HT-29 (cell line): ENCODE measurements at places on chromosomes 5 and 9.

DNA sequence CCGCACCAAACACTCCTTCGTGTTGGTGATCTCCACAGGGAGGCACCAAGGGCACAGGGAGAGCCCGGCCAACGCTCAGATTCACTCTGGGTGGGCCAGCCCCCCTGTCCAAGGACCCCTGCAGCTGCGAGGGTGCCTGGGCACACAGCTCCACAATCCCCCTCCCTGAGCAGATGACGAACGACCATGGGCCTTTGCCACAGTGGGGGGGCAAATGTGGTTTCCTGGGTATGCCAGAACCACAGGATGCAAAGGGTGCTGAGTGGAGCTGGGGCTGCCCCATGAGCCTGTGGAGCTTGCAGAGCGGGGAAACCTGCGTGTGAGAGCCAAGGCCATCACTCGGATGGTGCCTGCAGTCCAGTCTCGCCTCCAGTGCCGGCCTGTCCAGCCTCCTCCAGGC lies 31.0 kb downstream of the LPCAT1 start:
- DNase-seq = no peak

DNA sequence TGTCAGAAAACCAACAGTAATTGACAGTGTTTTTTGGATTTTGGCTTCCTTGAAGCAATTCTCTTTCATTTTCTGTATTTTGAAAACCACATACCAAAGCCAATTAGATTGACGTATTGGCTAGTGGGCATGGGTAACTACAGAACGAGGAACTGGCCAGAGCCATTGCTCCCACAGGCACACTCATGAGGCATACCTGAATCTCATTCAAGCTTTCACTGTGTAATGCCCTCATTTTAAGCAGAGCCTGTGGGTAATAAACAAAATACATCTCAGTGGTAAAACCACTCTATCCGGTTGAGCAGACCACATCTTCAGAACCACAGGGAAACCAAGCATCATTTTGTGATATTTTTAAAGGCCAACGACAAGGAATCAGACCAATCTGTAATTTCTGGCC lies 394.1 kb downstream of the ZNF608 start:
- DNase-seq = no peak

GRCh38 chr5:62825623-62826220 lies 247.1 kb downstream of the LRRC70 start:
- DNase-seq = no peak

GRCh38 chr9:129868023-129868871 lies 33.0 kb downstream of the USP20 start:
- DNase-seq = no peak

GRCh38 chr5:40073927-40074326 lies 605.8 kb upstream of the PTGER4 start:
- no peak for DNase-seq

GRCh38 chr5:83034036-83034435 lies 43.2 kb downstream of the TMEM167A start:
- no peak for DNase-seq

- no peak for DNase-seq
Measured at GRCh38 chr9:35847792-35848572, 19.0 kb downstream of the TMEM8B start.

DNA sequence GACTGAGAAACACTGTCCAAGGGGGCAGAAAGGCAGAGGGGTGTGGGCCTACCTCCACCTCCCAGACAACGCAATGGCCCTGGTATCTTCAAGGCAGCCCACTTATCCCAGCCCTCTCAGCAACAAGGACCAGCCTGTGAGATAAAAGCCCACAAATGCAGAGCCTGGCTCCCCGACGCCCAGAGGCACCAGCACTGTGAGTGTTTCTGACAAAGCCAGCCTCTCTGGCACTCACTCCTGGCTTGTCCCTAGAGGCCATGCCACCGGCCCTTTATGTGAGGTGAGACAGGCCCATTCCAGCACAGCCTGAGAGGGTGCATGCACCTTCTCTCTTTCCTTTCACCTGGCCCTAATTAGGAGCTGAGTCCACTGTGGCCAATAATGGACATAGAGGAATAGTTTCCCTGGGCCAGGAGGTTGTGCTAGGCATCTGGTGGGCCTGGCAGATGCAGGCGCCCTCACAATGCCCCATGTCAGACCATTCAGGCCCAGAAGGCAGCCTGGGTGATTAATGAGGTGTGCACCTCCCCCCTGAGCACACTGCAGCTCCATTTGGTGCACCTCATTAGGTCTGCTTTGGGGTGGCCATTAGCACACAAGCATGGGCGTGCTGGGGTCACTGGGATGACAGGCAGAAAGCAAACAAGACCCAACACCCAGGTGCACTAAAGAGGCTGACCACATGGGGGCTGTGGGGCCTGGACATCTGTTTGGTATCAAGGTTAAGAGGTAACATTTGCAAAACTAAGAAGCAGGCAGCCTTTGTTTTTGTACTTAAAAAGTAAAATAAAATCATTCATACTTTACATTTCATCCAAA lies 176.0 kb downstream of the MED10 start:
- peak; percentile 24 for DNase-seq

DNA sequence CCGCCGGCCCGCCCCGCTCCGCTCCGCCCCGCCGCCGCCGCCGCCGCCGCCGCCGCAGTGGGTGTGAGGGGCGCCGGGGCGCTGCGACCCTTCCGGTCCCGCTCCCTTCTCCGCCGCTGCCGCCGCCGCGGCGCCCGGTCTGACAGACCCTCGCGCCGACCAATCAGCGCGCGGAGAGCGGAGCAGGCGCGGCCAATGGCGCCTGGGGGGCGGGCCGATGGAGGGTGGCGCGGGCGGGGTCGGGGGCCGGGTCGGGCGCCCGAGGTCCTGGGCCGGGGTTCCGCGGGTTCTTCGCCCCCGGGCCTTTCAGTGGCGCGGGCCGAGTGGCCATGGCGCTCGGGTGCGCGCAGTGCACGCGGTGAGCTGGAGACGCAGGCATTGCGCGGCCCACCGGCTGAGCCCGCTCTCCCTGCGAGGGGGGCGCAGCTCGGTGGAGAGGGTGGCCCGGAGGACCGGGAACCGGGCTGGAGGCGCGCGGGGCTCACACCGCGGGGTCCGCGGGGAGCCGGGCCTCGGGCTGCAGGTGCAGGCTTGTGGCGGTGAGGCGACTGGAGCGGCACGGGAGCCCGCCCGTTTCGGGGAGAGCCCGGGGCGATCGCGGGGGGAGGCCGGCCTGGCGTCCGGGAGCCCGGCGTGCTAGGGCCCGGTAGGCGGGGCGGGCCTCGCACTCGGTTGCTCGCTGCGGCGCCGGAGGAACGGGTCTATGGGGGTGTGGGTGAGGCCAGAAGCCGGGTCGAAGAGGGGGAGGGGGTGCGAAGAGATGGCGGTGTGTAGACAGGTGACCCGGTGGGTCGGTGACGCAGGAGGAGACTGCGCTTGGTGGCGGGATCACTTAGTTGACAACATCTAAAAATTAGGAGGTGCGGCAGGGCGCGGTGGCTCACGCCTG lies at the start of gene MAPK9:
Gene MAPK9 (minus strand): TSS at position 141 of the 889 bp plus-strand sequence. CDS start 11,522 bp downstream, outside the sequence.
- DNase-seq = peak; percentile 83

- DNase-seq = no peak
Measured at GRCh38 chr5:59038798-59039295, 456.0 kb downstream of the RAB3C start.

DNA sequence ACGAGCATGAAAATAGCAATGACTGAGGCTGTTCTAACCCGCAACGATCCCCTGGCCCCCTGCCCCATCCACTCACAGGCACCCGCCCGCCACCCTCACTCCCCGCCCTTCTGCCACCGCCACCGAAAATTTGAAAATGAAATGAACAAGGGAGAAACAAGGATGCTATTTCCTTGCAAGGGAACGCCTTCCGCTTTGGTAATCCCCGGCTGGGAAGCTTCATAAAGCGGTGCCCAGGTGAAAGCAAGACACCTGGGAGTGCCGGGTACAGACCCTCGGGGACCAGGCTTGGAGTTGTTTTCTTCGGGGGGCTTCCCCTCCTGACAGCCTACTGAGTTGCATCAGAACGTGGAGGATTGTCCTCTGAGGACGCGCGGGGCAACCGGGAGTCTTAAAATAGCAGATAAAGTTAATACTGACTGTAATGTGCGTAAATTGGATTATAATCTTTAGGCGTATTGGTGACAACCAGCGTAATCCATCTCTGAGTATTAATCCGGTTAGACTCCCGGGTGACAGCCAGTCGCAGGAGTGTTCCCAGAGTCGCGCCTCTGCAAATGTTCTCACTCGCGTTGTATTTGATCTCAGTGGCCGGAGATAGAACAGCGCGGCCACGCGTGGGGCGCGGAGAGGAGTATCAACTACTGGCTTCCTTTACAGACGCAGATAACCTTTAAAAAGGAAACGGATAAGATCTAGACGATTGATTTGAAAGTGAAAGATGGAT lies 885 bp upstream of the MLLT3 start:
- DNase-seq = no peak

DNA sequence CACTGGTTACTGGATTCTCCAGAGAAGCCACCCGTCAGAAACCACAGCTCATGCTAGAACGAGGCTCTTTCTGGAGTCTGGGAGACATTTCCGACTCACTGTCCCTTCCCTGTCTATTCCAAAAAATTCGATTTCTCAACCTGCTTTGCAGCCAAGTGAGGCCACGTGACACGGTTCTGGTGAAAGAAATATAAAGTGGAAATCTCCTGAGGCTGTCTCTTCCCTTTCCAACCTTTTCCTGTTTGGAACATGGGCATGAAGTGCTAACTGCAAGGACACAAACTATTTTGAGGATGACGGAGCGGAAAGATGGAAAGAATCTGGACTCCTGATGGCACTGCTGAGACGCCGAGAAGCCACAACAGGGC lies 6.1 kb upstream of the PTGS1 start:
- no peak for DNase-seq

GRCh38 chr9:76321195-76321828 lies 72.9 kb downstream of the RFK start:
- no peak for DNase-seq

GRCh38 chr9:121673576-121673975 lies 22.1 kb downstream of the DAB2IP start:
- DNase-seq = no peak

DNA sequence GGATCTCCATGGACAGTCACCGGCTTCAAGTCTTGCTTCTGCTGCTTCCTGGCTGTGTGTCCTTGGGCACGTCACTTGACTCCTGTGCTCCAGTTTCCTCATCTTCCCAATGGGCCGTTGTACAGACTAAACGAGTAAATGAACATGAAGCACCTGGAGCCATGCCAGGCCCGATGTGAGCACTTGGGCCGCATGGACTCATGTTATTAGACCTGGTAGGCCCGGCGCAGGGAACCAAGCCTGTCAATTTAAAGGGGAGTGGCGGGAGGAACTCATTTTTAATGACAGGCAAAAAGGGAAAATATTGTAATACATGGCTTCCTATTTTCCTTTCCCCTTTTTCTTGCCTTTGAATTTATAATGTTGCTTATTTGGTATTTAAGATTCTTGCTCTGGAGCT lies 47.5 kb downstream of the TENT4A start:
- DNase-seq = no peak

GRCh38 chr9:88559661-88560060 lies 24.7 kb downstream of the NXNL2 start:
- no peak for DNase-seq

- DNase-seq = no peak
Measured at GRCh38 chr9:22055090-22055489, 46.0 kb upstream of the CDKN2B start.

DNA sequence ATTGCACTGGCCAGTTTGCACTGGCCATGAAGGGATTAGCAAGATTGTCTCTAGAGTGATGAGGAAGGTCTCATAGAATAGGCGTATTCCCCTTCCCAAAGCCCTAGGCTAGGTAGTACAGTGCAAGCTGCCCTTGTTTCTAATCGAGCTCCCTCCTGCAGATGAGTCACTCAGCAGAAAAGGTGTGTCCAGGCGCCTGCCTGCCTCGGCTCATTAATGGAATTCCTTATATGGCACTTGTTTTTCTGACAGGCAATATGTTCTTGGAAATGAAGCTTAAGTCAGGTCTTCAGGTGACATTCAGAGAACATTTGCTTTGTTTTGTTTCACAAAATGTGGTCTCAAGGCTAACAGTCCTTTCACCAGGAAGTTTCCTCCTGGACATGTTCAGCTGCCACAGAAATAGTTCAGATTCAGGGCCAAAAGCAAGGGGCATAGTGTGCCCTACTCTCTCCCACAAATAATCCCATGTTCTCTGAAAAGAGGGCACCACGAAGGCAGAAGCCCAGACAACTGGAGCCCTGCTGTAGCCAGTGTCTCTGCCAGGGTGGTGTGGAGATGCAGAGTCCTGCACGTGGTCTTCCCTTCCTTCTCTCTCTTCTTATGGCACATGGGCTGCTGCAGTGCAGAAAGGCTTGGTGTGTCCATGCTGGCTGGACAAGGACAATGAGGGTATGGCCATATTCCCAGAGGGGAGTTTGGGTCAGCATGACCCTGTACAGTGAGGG lies 281.1 kb upstream of the MAP3K1 start:
- peak; percentile 82 for DNase-seq

- no peak for DNase-seq
Measured at GRCh38 chr5:170319301-170319700, 21.7 kb upstream of the LCP2 start.

GRCh38 chr9:14052359-14052758 lies 261.6 kb downstream of the NFIB start:
- DNase-seq = no peak

DNA sequence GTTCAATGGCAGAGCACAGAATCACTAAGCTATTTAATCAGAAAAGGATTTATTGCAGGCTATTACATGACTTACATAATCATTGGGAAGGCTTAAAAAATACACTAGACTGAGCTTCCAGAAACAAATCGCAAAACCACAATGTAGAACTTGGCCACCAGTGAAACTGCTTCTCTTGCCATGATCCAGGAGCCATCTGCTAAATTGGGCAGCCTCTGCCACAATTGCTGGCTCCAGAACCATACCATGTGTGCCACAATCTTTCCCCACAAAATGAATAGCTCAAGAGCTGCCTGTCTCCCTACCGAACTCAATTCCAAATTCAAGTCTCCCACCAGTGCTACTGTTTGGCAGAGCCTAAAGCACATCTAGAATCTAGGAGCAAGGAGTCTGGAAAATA lies 9.8 kb upstream of the ERAP1 start:
- DNase-seq = no peak

DNA sequence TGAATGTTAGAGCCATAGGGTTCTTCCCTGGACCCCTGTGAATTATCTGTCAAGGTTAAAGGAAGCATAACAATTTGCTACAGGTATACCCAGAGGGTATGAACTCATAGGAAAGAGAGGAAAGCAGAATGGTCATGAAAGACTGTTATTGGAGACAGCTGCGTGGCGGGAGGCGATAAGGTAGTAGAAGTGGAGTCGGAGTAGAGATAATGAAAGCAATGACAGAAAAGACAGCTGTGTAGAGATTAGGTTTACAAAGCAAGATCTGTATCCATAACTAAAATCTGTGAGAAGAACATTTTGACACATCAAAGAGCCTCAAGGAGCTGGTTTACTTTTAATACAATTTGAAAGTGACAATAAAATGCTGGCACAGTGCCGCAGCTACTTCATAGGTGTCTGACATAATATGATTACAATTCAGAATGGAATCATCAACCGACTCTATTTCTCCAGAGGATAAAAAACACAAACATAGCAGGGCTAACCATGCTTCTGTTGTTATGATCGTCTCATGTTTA lies 603.9 kb downstream of the CDH12 start:
- DNase-seq = no peak
